ENCODE measurements at places on chromosomes 5 and 9.

DNA sequence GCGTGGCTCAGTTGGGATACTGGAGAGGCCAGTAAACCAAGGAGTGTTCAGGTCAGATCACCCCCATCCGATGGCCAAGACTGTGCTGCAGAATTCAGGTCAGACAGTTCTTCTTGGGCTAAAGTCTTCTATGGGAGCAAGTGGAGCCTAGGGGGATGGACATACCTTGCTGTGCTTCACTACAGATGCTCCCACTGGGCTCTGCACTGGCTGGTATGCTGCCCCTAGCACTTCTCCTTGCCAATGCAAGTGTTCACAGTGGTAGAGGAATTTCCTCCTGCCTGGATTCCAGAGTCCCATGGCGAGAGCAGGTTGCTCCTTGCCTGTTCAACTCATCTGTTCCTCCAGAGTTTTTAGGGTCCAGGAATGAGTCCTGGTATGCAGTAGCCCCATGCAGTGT, 134.2 kb upstream of the EDIL3 start:
- no peak for DNase-seq

DNA sequence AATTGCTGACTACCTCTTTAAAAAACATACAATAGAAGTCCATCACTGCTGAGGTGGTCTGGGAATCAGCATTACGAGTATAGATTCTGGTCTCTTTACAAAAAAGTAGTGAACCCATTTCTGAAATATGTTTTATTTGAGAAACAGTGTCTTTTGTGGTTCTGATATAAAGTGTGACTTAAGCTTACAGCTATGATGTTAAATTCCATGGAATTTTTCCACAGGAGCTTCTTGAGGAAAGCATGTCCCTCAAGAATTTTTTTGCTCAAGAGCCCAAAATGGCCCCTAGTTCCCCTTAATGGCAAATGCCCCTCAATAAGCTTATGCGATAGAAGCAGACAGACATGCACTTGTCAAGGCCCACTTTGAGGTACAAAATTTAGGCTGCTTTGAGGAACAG, 265.7 kb downstream of the FAM170A start:
- DNase-seq: no peak

GRCh38 chr5:39138892-39139291, 64.7 kb upstream of the RICTOR start:
- no peak for DNase-seq

- DNase-seq: no peak
These were observed 44.4 kb upstream of the RASGRF2 start for GRCh38 chr5:80915716-80916115.

GRCh38 chr5:107533910-107534876, 136.5 kb downstream of the EFNA5 start:
- DNase-seq: peak; percentile 4

GRCh38 chr9:123392802-123393201, 36.8 kb downstream of the CRB2 start:
- DNase-seq: no peak

GRCh38 chr5:36040651-36041536, 25.8 kb downstream of the UGT3A2 start:
- DNase-seq: no peak

- DNase-seq: no peak
These were observed 18.5 kb downstream of the SLC12A7 start for GRCh38 chr5:1093361-1093760.

GRCh38 chr9:114638404-114638803, 19.2 kb downstream of the TEX53 start:
- no peak for DNase-seq

GRCh38 chr5:92741906-92742305, 839.1 kb downstream of the NR2F1-AS1 start:
- DNase-seq: no peak

GRCh38 chr5:115295777-115296123, 704 bp downstream of the CCDC112 start:
- no peak for DNase-seq

GRCh38 chr5:6755941-6756340, 42.7 kb downstream of the TENT4A start:
- no peak for DNase-seq

DNA sequence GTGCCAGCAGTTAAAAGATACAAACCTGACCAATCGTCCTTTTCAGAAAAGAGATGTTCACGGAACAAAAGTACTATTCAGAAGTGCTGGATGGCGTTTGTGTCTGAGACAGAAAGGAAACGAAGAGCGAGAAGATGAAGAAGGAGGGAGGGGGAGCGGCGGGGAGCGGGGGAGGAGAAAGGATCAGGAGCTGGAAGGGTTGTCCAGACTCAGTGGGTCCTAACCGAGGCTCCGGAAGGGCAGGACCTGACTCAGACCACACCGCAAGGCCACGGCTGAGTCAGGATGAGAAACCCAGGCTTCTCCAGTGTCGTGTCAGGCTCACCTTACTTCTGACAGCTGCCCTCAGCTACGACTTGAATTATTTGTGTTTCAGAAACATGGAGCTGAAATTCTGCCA, 46.2 kb downstream of the PAX5 start:
- DNase-seq: no peak

GRCh38 chr5:157571357-157571827, 4.2 kb downstream of the ADAM19 start:
- peak; percentile 32 for DNase-seq

DNA sequence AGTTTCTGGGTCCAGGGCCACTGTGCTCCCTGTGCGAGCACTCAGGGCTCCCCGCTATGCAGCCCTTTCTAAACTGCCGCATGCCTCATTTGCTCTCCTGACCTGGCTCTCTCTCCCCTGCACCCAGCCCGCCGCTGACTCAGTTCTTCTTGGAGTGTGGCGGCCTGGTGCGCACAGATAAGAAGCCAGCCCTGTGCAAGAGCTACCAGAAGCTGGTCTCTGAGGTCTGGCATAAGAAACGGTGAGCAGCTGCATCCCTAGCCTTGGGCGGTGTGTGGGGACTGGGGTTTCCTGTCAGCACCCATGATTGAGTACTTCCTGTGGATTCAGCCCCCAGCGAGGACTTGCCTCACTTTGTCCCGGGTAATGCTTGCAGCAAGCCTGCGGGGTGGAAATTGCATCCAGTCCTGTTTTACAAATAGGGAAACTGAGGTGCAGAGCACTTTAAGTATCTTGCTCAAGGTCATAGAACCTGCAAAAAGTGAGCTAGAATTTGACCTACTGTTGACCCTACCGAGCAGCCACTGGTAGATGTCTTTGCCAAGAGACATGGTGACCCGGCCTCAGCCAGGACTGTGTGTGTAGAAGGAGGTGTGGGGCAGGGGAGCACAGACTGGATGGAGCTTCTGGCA, 27.9 kb downstream of the USP20 start:
- peak; percentile 50 for DNase-seq

DNA sequence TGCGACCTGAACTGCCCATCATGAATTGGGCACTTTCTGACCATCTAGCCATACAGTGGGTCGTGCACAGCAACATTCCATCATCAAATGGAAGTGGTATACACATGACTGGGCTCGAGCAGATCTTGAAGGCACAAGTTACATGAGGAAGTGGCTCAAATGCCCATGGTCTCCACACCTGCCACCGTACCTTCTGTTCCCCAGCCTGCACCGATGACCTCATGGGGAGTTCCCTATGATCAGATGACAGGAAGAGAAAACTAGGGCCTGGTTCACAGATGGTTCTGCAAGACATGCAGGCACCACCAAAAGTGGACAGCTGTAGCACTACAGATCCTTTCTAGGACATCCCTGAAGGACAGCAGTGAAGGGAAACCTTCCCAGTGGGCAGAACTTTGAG, 21.8 kb downstream of the MTMR12 start:
- peak; percentile 59 for DNase-seq

DNA sequence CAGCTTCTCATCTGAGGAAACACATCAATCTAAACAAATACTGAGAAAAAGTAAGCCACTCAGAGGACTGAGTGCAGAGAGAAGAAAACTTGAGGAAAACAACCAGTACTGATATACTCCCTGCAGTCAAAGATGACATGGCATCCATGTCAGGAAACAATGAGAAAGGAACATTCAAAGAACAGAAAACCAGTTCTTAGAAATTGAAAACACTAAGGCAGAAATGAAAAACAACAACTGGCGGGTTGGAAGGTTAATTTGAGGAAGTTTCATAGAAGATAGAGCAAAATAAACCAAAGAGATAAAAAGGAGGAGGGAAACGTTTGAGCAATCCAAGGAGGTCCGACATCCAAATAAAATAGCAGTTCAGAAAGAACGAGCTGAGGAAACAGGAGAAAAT, 475.2 kb downstream of the HINT1 start:
- DNase-seq: no peak

- DNase-seq: no peak
These were observed 9.3 kb upstream of the ARAP3 start for GRCh38 chr5:141691286-141691866.

DNA sequence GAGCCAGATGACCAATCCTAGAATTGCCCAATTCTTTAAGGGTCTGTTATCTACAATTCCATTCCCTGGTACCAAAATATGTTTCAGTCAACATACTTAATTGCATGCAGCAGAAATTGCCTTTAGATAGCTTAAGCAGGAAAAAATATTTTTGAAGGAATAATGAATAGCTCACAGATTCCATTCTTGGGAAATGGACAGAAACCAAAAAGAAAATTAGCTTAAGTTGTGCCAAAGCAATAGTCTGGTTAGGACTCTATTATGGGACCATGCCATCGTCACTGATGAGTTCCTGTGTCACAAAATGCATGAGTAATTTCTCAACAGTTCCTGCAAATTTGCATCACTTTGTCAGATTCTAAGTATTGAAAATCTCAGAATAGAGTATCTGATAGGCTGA, 12.3 kb downstream of the ACTBL2 start:
- DNase-seq: no peak
